ENCODE measurements at places on chromosomes 4 and X.

DNA sequence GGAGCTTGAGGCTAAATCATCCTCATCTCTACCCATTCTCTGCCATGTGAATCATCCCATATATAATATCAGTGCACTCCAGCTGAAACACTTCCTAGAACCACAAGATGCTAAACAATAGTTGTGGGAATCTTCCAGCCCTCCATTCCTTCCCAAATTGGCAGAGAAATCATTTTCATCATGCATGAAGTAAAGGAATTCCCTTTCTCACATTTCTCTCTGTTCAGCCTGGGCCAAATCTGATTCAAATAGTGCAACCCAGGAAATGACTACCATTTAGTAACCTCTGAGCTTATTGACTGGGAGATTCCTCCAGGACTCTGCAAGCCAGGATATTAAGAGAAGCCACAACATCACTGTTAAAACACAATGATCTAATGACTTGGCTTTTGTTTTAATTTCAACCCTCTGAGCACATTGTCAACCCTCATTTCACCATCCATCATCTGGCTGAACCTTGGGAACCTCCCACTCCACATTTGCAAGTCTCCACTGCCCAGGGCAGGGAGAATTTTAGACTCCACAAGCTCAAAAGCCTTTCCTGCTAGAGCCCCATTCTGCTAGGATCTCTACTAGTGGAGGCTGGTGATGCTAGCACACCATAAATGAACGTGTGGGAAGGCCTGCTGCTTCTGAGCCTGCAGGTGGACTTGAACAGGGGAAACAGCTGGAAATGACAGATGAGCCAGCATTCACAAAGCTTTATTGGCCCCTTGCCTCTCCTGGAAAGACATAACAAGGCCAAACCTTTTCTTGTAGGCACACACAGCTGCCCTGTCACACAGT is 133.9 kb downstream of the TET2 start:
- no peak for DNase-seq

- DNase-seq: no peak
Observed at GRCh38 chrX:19370061-19370460, 26.3 kb downstream of the PDHA1 start.

DNA sequence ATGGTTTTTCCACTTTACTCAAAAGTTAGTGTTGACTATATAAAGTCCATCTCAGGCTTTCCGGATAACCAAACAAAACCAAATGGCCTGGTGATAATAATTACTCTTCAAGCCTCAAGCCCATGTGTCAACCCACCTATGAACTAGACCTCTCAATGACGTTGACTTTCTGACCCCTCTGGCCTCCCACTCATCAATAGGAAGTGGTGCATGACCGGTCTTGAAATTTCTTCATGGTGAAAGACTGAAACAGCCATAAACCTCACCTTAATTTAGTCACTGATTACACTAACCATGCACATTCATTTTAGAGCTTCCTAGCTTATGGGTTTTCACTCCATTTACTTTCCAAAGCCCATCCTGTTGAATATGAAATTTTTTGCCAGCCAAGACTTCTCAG is 276.0 kb downstream of the KLHL13 start:
- no peak for DNase-seq

GRCh38 chr4:142434519-142435224 is 411.4 kb downstream of the INPP4B start:
- no peak for DNase-seq

- no peak for DNase-seq
Observed at GRCh38 chr4:25810461-25811373, 52.1 kb downstream of the SEL1L3 start.

GRCh38 chr4:55161739-55162138 is 36.3 kb upstream of the KDR start:
- DNase-seq: no peak

GRCh38 chr4:183029365-183029764 is 69.7 kb upstream of the WWC2 start:
- DNase-seq: no peak

GRCh38 chr4:169376421-169376820 is 105.7 kb upstream of the SH3RF1 start:
- DNase-seq: no peak

DNA sequence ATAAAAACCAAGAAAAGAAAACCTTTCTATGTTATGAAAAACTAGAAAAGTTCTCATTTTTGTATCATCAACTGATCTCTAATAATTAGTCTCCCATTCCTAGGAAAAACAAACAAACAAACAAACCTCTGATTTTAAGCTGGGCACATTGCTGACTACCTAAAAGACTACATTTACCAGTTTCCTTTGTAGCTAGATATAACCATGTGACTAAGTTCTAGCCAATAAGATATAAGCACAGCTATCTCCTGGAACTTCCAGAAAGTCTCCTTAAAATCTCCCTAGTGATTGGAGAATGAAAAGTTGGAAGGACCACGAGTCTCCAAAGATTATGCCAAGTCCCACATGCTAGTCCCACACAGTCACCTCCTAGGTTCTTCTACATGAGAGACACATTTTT is 108.9 kb downstream of the NR3C2 start:
- no peak for DNase-seq

DNA sequence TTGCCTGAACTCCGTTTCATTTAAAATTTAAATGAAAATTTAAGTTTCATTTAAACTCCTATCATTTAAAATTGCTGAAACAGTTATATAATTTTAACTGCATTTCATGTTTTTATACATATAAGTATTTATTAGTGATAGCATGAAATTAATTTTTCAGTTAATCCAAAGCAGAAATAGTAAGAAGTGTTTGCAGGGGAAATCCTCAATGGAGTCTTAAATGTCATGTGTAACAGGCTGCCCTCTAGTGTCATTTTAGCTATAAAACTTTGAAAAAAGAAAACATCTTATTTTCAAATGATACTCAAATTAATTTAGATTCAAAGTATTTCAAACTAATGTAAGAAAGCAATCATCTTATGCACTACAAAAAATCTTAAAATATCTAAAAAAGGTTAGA is 27.2 kb downstream of the TAPT1 start:
- no peak for DNase-seq

DNA sequence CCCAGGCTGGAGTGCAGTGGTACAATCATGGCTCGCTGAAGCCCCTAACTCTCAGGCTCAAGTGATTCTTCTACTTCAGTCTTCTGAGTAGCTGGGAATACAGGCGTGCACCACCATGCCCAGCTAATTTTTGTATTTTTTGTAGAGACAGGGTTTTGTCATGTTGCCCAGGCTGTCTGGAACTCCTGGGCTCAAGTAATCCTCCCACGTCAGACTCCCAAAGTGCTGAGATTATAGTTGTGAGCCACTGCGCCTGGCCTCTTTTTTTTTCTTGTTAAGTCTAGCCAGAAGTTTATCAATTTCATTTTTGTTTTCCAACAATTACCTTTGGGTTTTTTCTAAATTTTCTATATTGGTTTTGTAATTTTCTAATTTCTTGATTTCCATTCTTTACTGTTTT is 100.6 kb downstream of the GC start:
- DNase-seq: no peak

DNA sequence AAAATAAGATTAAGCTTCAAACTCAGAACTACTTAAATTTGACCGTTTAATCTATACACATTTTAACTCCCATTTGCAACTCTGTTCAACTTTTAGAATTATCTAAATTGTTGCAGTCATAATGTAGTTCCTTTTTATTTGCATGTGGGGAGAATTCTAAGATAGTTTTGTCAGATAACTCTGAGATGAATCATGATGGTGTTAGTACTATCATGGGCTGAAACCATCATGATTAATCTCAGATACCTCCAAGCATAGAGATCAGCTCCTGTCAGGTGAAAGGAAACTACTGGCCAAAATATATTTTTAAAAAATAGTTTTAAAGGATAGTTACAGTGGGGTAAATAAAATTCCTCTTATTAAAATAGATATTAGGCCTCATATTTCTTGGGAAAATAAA is 39.0 kb downstream of the FBXO8 start:
- no peak for DNase-seq

GRCh38 chrX:73868916-73869315 is 305.9 kb downstream of the CHIC1 start:
- no peak for DNase-seq

- DNase-seq: no peak
Observed at GRCh38 chr4:106495476-106495875, 126.9 kb upstream of the GIMD1 start.

GRCh38 chrX:49228185-49228584 is 5.0 kb downstream of the CACNA1F start:
- DNase-seq: no peak

DNA sequence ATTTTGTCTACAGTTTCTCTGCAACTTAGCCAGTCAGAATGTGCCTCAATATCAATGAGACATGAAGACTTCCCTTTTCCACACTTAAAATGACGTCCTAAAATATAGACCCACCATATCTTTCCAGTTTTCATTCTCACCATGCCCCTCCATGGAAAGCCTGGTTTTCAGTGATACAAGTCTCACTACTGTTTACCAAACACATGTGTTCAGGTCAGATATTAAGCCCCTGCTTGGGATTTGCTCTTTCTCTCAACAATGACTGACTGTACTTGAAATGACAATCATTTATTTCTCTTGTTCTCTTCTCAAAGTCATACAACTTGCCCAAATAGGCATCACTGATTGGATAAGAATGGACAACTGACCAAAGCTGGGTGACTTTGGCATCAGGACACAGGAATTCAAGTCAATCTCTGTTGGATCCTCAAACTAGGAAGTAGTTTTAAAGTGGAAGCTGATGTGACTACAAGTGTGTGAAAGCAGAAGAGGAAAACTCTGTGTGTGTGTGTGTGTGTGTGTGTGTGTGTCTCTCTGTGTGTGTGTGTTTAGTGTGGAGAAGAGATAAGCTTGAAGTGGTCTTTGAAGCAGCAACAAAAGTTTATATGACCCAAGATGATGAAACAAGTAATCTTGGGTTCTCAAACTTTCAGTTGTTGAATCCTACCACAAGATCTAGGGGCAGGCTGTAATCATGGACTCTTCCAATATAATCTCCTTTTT is 217.4 kb upstream of the FGF13 start:
- no peak for DNase-seq

DNA sequence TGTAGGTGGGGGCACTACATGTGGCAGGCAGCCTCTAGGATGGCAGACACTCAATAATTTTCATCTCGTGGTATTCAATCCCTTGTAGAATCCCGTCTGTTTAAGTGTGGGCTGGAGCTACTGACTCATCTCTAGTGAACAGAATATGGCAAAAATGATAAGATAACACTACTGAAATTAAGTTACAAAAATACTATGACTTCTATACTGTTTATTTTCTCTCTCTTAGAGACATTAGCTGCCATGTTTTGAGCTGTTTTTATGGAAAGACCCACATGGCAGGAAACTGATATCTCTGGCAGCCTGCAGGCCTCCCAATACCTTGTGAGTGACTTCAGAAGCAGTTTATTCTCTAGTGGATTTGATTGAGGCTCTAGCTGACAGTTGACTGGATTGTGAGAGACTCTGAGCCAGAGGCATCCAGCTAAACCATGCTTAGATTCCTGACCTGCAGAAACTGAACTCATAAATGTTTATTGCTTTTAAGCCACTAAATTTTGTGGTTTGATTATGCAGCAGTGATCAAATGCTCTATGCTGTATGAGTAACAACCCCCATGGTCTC is 298.8 kb upstream of the CTSO start:
- no peak for DNase-seq

GRCh38 chr4:183300655-183301054 is 19.4 kb downstream of the CLDN22 start:
- DNase-seq: peak; percentile 13

GRCh38 chr4:75048208-75048879 is 115.4 kb downstream of the PARM1 start:
- no peak for DNase-seq

DNA sequence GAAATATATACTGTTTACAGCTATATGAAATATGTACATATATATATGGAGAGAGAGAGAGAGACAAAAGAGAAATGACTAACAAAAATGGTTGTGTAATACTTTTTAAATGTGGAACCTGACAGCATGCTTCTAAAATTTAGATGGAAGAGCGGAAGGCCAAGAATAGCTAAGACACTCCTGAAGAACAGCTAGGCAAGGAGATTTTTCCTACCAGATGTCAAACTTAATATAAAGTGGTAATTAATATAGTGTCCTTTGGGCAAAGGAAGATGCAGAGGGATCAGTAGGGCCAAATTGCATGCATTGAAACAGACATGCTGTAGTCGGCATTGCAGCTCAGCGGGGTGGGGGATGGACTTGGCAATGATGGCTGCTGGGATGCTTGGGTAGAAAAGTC is 45.2 kb downstream of the ADD1 start:
- DNase-seq: no peak

DNA sequence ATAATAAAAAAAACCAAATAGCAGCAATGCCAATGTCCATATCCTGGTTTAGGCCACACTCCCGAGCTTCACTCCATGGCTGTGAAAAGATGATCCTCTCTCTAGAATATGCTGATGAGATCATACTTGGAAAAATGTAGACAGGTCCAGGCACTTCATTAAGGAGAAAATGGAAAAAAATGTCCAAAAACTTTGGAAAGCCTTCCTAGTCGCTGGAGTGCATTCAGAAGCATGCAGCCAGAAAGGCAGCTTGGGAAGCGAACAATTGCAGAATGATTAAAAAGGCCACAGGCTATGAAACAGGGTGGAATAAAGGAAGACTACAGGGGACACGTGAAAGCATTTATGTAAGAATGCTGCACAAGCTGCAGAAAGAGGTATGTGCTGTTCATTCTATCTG is 165.6 kb upstream of the HCCS start:
- no peak for DNase-seq

DNA sequence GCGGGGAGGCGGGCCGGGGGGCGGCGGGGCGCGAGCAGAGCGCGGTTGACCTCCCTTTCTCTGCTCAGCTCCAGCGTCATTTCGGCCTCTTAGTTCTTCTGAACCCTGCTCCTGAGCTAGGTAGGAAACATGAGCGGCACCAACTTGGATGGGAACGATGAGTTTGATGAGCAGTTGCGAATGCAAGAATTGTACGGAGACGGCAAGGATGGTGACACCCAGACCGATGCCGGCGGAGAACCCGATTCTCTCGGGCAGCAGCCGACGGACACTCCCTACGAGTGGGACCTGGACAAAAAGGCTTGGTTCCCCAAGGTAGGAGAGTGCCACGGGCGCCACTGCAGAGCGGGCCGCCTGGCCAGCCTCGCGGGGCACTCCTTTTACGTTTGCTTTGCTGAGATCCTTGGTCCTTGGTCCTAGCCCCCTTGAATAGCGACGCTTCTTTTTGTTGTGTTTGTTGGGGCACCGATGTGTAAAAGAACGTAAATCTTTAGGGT is at the start of gene HTATSF1:
Gene HTATSF1 (plus strand): TSS at position 37 of the 497 bp plus-strand sequence. CDS start 93 bp downstream, at position 130.
- no peak for DNase-seq
